Prostate gland (tissue), 2 donors: ENCODE measurements at places on chromosomes 7 and 10.

DNA sequence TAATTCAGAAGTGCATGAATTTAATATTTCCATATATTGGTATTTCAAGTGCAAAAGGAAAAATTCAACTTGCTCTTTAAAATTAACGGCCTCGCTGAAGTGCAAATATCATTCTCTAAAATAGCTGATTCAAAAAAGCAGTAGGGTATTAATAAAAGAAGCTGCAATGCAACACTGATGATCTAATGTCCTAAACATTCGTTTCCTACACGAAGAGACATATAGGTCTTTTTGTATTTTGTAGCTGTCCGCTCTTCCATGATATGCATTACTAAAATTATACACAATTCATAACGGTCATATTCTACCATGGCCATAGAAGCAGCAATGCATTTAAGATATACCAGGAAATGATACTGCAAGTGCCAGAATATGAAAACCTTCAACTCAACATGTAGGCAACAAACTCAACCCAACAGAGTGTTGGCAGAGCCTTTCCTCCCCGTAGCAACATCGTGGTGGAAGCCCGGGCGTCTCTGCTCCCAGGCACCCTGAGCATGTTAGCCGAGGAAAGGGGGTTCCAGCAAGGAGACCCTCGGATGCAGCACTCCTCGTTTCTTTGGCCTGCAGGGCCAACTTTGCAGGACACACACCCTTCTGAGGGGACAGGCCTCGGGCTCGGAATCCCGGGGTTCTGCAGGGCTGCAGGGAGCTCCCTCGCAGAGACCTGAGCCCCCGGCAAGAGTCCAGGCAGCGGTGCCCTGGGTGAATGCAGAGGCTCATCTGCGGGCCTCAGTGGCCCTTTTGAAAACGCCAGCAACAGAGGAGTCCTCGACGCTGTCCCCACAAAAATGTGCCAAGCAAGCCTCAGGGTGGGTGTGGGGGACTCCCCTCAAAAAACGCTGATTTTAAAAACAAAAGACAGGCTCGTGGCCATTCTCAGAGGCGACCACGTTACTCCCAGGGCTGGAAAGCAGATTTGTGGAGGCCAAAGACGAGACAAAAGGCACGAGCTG, 1.6 kb downstream of the FAM171A1 start:
- no peak for DNase-seq

GRCh38 chr7:4742051-4742573, 33.3 kb upstream of the AP5Z1 start:
- DNase-seq: no peak

DNA sequence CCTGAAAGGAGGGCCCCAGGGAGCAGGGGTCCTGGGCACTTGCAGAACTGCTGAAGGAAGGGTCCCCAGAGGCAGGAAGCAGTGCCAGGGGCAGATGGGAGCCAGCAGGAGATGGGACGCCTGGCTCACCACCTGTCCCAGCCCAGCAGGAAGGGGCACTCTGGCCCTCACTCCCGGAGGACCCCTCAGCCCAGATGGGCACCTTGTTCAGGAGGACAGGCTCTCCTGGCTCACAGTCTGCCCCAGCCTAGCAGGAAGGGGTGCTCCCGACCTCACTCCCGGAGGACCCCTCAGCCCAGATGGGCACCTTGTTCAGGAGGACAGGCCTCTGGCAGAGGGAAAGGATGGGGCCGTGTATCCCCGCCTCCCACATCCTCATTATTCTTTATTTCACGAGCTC, 331.4 kb upstream of the SHH start:
- no peak for DNase-seq

DNA sequence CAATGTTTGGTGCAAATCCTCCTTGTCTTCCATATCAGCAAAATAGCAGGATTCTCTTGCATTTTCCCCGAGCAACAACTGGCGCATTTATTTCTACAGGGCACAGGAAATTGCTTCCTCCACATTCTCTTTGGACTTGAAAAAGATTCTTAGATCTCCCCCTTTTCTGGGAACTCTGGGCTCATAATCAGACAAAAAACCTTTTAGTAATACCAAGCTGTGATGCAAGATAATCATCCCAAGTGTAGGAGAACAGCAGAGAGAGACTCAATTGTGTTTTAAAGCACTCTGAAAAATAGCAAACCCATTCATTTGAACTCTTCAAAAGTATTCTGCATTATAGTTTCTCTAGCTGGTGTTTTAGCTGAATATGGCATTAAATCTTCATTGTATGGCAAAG, 419.6 kb upstream of the NPVF start:
- DNase-seq: no peak

DNA sequence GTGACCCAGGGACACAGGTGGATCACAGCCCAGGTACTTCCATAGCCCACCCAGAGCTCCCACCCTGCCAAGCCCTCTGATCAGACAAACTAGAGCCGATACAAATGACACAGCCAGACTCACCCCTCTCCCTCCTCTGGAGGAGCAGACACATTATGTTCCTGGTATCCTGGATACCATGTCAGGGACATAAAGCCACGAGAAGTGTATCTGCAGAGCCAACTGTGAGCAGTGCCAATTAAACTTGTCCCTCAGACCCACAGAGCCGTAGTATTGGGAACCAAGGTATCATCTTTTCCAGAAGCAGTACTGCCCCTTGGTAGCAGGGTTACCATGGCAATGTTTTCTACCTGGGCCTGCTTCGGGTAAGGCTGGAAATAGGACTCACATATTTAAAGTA, 47.3 kb upstream of the CPXM2 start:
- no peak for DNase-seq

DNA sequence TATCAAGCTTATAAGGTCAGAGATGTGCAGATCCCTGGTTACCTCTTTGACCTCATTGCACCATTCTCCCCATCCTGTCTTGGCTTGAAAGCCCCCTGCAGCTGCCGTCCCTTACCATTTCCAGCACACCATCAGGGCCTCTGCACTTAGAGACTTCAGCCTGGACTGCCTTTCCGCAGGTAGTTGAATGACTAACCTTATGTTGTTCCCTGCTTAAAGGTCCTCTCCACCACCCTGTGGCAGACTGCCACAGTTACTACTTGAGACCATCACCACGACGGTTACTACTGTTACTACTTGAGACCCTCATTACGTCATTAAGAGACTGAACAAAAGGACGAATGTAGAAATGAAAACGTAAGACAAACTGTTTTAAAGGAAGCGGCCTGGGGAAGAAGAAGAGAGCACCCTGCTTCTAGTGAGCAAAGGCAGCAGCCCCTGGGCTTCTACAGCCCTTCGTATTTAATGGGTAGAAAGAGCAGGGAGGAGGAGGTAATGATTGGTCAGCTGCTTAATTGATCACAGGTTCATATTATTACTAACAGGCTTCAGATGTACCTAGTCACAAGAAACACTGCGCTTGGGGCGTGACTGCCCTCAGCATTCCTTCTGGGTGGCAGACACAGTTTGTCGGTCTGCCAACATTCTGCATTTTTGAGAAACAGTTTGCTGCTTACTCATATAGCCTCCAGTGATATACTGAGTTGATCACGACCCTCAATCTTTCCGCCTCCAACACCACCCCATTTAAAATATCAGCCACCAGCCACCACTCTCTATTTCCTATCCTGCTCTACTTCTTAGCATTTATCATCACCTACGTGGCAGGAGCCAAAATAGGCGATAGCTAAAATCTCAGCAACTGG, 74.1 kb upstream of the PARD3 start:
- no peak for DNase-seq

DNA sequence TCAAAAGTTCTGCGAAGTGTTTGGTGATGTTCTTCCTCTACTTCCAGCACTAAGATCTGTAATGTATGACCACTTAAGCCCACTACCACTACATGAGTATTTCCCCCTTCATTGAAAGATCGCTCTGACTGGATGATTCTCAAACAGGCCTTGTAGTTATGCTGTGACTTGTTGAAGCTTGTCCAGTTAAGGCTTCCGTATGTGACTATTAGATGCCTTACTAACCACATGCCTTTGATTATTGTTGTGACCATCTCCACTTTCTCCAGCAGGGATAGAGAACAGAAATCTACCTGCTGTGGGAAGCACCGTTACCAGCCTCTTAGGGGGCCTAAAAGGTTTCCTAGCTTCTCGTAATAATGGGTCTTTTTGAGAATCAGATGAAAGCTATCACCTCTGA, 81.1 kb downstream of the NOC3L start:
- no peak for DNase-seq
